ENCODE measurements at places on chromosomes 12 and 14. TPM values are rescaled to one million over a fixed set of nuclear protein-coding genes. Genes with fewer than 3 reads are reported as not detected.

DNA sequence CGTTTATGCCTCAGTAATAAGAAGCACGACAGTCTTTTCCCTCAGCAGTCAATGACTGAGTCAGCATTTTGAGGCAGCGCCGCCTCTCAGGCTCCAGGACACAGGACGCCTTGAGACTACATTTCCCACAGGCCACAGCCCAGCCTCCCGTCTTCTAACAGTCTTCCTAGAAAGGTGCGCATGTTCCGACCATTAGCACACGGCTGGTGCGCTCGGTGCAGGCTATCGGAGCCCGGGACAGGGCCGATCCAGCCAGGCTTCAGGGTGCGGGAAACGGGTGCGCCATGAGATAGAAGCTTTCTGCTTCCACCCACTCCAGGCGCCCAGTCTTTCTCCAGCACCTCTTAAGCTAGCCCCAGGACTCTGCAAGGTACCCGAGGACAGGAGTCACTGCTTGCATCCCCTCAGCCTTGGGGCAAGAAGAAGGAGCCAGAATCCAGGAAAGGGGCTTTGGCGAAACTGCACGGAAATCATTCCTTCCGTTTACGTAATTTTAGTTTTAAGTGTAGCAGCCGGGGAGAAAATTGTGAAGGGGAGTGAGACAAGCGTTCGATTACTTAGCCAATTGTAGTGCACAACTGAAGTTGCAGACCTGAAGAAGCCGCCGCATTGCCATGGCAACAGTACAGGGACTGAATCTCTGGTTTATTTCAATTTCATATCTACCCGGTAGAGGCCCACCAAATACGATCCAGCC lies 54.0 kb downstream of the ZNF641 start:
- no peak overlapping the region for H3K27ac ChIP-seq
- no peaks in the 10 kb centered on the region for H3K4me1 ChIP-seq
- H3K27me3 ChIP-seq = no peaks in the 10 kb centered on the region
- DNase-seq = peak; percentile 83

GRCh38 chr12:5305886-5306545 lies 125.9 kb upstream of the NTF3 start:
- no peak for DNase-seq
- no peaks in the 10 kb centered on the region for H3K36me3 ChIP-seq
- H3K4me1 ChIP-seq = no peaks in the 10 kb centered on the region
- H3K27ac ChIP-seq = no peak overlapping the region

DNAJC22 gene
- not detected for total RNA-seq

DNA sequence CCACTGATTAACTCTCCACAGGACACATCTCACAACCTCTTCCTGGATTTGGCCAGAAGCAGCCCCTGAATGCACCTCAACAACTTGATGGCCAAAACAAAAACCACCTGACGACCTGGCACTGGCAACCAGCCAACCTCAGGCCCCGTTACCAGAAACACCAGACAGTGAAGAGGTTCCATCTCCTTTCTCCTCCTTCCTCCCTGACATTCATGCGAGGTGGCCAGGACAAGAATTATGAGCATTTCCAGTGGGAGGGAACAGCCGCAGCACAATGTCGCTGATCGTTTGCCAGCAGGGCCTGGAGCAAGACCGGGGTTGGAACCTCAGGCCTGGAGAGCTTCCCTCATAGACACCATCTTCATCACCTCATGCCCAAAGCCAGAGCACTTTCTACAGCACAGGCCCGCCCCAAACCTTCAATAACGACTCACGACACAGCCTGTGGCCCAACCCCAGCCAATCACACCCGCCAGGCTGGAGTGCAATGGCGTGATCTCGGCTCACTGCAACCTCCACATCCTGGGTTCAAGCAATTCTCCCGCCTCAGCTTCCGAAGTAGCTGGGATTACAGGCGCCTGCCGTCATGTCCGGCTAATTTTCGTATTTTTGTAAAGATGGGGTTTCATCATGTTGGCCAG lies 48.7 kb downstream of the CCDC88C start:
- no peaks in the 10 kb centered on the region for H3K4me1 ChIP-seq
- no peaks in the 10 kb centered on the region for H3K36me3 ChIP-seq
- no peak for DNase-seq
- no peaks in the 10 kb centered on the region for H3K27me3 ChIP-seq
- H3K27ac ChIP-seq = no peak overlapping the region
- H3K4me3 ChIP-seq = no peak overlapping the region

ACYP1 gene
- total RNA-seq = not detected

MANSC4 gene
- total RNA-seq = not detected

DNA sequence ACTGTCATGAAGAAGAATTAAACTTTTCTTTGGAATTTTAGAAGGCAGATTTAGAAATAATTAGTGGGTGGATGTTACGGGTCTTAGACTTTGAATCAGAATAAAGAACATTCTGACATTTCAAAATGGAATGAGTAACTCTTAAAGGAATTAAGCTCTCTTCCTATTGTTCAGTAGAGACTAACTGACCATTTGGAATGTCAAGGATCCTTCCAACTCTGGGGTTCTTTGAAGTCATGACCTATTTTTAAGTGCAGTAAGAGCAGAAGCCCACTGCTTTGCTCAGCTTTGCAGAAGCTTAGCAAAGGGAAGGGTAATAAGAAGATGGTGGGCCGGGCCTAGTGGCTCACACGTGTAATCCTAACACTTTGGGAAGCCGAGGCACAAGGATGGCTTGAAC lies 4.0 kb downstream of the CHURC1 start:
- no peaks in the 10 kb centered on the region for H3K27me3 ChIP-seq
- H3K4me1 ChIP-seq = peaks cover 36% of the 10 kb centered on the region
- no peak overlapping the region for H3K4me3 ChIP-seq
- H3K36me3 ChIP-seq = no peaks in the 10 kb centered on the region
- DNase-seq = no peak

CSRP2 gene
- 59.7 TPM for total RNA-seq

DNA sequence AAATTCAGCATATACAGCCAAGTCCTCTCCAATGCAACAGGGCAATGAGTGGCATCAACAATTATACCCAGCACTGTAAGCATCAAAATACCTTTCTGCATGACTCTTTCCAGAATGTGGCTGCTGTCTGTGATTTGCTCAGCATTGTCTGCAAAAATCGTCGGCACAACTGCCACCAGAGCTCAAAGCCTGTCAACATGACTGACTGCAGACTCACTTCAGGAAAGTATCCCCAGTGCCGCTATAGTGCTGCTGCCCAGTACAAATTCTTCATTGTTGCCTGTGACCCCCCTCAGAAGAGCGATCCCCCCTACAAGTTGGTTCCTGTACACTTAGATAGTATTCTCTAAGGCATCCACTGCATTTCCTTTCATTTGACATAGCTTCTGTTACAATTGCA lies 735 bp downstream of the RNASE6 start:
- H3K4me1 ChIP-seq = no peaks in the 10 kb centered on the region
- H3K27ac ChIP-seq = peak overlapping the region; percentile 20
- no peaks in the 10 kb centered on the region for H3K27me3 ChIP-seq
- H3K4me3 ChIP-seq = no peak overlapping the region
- no peak for DNase-seq

DNA sequence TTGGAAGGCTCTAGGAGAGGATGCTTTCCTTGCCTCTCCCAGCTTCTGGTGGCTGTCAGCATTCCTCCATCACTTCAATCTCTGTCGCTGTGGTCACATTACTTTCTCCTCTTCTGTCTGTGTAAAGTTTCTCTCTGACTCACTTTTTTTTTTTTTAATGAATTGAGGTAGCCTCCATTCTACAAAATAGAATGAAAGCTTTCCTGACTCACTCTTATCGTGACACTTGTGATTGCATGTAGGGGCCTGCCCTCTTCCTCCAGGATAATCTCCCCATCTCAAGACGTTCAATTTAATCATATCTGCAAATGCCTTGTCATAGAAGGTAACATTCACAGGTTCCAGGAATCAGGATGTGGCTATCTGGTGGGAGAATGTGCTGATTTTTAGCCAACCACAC lies 153.5 kb upstream of the HMGA2 start:
- no peak for DNase-seq
- H3K27me3 ChIP-seq = no peaks in the 10 kb centered on the region
- no peak overlapping the region for H3K27ac ChIP-seq
- no peak overlapping the region for H3K4me3 ChIP-seq
- H3K36me3 ChIP-seq = no peaks in the 10 kb centered on the region

NEDD8 gene
- total RNA-seq = 72.8 TPM

DNA sequence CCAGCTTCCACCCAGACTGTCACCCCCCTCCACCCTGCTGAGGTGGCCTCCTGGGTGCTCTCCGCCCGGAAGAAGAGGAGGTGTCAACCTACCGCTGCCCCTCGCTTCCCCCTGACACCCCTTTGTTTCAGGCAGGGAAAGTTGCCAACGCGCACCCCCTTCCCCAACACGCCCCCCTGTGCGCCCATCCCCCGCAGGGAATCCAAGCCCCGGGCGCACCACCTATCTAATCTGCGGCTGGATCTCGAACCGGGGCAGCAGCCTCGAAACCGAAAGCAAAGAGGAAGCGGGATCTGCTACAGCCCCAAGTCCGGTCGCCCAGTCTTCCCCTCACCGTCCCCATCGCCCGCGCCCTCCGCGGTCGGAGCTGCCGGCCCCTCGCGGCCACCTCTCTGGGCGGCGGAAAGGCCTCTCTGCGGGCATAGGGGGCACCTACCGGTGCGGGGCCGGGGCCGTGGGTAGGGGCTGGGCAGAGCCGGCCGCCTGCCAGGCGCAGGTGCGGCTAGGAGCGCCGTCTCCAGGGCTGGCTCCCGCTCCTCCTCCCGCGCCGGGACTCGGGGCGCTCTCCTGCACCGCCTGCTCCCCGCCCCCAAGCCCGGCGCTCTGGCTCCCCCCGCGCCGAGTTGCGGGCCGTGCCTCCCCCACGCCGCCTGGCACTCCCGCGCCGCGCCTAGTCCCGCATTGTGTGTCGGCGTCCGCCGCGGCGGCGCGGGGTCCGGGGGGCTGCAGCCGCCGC lies 18.3 kb upstream of the PLEKHH1 start:
- peak overlapping the region; percentile 45 for H3K27ac ChIP-seq
- H3K36me3 ChIP-seq = no peaks in the 10 kb centered on the region
- H3K27me3 ChIP-seq = no peaks in the 10 kb centered on the region
- DNase-seq = no peak
- peak overlapping the region; percentile 99 for H3K4me3 ChIP-seq
